ENCODE measurements at places on chromosomes 12 and 14. TPM values are rescaled to one million over a fixed set of nuclear protein-coding genes. Genes with fewer than 3 reads are reported as not detected.

DNA sequence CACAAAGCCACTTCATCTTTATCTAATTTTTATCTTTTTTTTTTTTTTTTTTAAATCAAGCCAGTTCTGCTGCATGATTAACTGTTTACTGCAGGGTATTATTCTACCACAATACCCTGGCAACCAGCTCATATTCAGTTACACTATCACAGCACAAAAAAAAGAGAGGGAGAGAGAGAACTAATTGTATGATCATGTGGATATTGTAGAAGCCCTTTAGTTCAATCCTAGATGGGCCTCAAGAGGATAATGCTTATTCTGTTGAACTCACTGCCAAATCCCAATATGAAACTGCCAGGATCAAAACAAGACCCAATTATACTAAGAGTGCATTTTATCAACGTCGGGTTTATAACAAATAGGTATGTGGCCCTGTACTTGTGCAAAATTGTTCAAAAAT is 51.5 kb downstream of the MED13L start:
- DNase-seq: no peak

DNA sequence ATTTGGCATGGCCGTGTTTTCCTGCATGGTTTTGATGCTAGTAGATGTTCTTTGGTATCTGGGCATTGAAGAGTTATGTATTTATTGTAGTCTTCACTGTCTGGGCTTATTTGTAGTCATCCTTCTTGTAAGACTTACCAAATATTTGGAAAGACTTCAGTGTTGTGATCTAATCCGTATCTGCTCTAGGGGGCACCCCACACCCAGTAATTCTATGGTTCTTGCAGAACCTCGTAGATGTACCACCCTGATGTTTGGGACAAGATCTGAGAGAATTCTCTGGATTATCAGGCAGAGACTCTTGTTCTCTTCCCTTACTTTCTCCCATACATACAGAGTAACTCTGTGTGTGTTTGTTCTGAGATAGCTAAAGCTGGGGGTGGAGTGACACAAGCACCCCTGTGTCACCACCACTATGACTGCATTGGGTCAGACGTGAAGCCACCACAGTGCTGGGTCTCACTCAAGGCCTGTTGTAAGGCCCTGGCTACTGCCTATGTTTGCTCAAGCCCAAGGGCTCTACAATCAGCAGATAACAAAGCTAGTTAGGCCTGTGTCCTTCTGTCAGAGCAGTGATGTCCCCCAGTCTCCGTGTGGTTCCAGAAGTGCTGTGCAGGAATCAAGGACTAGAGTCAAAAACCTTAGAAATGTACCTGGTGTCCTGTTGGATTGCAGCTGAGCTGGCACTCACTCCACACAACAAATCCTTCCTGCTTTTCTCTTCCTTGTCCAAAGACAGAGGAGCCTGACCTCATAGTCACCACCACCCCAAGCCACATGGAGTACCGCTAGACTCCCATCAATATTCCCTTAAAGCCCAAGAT is 9.6 kb downstream of the RDH16 start:
- no peak for DNase-seq

PPP4R4 gene
- total RNA-seq: 1.0 TPM

GLIPR1L2 gene
- total RNA-seq: 4.6 TPM

GRCh38 chr12:113655919-113656318 is 184.2 kb upstream of the LHX5 start:
- DNase-seq: no peak

GRCh38 chr12:40208707-40209446 is 15.9 kb upstream of the LRRK2 start:
- DNase-seq: no peak

TSPAN19 gene
- 0.58 TPM for total RNA-seq

DNA sequence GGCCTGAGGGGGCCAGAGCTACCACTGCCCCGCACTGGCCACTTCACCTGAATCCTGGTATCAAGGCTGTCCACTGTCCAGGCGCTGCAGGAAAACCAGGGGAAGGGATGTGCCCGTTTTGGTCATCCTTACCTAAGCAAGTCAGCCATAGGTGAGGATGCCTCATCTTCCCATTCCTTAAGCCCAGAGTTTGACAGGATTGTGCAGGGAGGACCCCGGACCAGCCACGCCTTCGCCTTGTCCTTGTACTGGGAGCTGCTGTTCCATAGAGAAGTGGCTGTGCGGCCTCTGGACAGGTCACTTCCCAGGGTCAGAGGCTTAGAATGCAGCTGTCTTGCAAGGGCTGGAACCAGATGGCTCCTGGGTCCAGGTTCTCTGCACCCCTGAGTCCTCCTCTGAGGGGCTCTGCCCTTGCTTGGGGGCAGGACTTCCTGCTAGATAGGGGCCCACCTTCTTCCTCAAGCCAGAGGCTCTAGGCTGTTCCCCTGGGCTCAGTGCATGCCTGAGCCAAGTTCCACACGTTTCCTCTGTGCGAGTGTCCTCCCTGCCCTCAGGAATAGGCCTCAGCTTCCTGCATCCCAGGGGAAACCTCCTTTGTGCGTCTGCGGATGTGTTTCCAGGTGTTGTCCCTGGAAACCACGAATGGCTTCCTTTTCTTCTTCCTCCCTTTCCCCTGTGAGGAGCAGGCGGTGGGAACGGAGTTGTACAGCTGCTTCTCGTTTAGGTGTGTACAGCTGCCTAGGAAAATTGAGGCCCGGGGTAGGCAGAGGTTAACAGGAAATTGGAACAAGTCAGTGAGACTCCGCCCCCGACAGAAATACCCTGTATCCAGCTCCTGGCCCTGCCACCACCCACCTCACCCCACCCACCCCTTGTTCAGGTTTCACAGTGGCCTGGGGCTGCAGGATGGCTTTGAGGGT is 54.3 kb upstream of the RIN3 start:
- no peak for DNase-seq

- DNase-seq: no peak
These were observed 249.2 kb downstream of the TTC6 start for GRCh38 chr14:37844614-37845013.

GRCh38 chr14:23301969-23302289 is 730 bp downstream of the PPP1R3E start:
- DNase-seq: no peak

DNA sequence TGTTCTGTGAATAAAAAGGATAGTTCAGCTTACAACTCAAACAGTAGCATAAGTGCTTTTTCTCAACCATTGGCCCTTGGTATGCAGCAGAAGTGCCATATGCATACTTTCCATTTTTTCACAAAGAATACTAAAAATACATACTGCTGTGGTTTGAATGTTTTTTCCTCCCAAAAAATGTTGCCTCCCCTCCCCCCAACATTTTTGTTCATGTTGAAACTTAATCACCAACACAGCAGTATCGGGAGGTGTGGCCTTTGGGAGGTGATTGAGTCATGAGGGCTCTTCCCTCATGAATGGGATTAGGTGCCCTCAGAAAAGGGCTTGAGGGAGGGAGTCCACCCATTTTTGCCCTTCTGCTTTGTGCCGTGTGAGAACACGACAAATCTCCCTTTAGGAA is 198.6 kb downstream of the ESR2 start:
- DNase-seq: no peak

DNA sequence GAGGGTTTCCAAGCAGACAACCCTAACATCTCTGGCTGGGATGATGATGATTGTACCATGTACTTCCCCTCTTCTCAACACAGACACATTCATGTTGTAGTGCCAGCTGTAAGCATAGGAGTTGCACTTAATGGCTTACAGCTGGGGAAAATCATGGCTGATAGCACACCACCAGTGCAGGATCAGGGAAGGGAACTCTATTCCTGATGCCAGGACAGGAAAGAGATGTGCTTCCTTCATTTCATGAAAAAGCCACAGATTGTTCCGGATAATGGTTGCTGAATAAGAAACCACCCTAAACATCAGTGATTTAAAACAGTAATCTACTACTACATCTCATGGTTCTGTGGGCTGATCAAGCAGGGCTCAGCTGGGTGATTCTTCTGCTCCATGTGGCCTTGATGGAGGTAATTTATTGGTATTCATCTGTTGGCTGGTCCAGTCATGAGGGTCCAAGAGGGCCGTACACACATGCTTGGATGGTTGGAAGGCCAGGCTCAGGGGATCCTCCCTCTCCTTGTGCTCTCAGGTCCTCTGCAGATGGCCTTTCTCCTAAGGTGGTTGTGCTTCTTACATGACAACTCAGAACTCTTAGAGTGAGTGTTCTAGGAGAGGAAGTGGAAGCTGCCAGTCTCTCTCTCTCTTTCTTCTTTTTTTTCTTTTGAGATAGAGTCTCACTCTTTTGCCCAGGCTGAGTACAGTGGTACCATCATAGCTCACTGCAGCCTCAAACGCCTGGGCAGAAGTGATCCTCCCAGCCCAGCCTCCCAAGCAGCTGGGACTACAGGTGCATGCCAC is 16.5 kb downstream of the TRAF3 start:
- no peak for DNase-seq

KIF26A gene
- total RNA-seq: 10.4 TPM

GRCh38 chr14:73324533-73324932 is 87.2 kb downstream of the PAPLN start:
- DNase-seq: no peak

GRCh38 chr12:122202017-122202416 is 1.5 kb upstream of the B3GNT4 start:
- DNase-seq: no peak

- no peak for DNase-seq
These were observed 46.6 kb downstream of the CALM1 start for GRCh38 chr14:90443161-90444076.

GRCh38 chr12:120093336-120093591 is 23.3 kb downstream of the RAB35 start:
- DNase-seq: no peak

DNA sequence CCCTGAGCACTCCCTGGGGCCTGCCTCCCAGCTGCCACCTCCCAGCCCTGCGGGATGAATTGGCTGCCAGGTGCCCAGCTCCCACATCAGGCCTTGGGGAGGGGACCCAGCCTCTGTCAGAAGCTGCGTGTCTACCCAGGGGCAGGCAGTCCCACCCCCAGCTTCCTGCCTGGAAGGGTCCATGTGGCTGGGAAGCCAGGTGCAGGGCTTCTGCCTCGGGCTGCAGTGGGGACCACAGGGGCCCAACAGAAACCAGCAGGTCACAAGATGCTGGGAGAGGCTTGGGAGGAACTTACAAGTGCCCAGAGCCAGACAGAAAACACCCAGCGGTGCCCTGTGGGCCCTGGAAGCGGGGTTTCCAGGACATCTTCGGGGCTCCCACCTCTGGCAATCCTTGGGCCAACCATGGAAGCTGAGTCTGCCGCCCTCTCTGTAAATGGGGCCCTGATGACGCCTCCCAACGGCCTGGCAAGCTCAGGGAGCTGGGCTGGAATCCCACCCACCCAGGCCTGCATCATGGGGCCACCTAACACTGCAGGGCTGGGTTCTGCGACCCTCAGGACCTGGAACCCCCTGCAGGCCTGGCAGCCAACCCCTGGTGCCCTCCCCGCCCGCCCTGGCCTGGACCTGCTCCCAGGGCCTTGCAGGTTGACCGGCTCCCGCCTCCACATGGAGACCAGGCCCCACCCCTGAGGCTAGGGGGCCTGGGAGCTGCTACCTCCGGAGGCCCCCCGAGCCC is 36.6 kb downstream of the CCNK start:
- peak; percentile 53 for DNase-seq

DNA sequence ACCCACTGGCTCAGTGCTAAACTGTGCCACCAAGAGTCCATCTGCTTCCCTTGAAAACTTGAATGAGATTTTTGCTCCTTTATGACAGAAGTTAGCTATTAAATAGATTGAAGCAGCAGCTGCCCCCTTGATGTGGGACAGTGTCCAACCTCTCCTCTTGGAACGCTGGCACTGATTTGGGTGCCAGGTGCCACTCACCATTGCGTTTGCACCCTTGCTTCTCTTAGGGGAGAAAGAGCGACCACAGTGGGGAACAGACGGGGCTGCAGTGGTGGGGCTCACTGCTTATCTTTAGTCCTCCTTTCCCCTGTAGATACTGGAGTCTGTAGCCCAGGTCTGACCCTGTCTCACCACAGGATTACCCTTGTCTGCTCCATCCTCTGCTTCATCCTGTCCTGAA is 9.4 kb downstream of the EP400 start:
- DNase-seq: no peak

RBP5 gene
- 4.5 TPM for total RNA-seq

GRCh38 chr12:42208574-42208973 is 29.5 kb downstream of the YAF2 start:
- DNase-seq: no peak
